AG08395 (cell line): ENCODE measurements at places on chromosomes 11 and 22.
A peak's percentile ranks its signal among the peaks of the same experiment; 100 is the strongest.

DNA sequence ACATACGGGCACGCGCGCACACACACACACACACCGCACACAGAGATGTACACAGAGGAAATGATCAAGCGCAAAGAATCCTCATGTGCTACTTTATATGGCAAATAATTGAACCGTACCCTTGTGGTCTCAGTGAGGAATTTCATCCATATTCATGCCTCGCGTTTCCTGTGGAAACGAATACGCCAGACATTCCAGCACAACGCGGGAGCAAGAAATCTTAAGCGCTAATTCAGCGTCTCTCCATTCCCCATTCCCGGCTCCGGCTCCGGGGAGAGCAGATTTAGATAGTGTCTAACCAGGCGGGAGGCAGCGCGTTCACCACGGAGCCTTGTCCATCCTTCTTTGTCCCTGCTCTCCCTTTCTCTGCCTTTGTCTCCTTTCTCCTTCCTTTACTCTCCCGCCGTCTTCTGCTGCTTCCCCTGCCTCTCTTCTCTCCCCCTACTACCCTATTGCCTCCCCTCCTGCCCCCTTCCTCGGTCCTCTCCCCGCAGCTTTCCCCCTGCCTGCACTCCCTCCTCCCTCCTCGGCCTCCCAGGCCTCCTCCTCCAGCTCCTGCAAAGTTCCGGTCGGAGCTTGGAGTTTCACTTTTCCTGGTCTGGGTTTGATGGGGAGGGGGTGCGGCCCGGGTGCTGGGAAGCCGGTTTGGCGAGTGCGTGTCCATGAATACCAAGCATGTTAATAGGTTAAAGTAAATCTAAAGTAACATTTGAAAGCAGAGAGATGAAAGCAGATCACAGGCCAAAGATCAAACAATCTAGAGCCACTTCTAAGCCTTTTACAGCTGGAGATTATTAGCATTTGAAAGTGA, 579.3 kb downstream of the BUD13 start:
- peak; percentile 36 for DNase-seq

- DNase-seq = no peak
Measured at GRCh38 chr22:36862251-36863242, 1.7 kb downstream of the NCF4 start.

DNA sequence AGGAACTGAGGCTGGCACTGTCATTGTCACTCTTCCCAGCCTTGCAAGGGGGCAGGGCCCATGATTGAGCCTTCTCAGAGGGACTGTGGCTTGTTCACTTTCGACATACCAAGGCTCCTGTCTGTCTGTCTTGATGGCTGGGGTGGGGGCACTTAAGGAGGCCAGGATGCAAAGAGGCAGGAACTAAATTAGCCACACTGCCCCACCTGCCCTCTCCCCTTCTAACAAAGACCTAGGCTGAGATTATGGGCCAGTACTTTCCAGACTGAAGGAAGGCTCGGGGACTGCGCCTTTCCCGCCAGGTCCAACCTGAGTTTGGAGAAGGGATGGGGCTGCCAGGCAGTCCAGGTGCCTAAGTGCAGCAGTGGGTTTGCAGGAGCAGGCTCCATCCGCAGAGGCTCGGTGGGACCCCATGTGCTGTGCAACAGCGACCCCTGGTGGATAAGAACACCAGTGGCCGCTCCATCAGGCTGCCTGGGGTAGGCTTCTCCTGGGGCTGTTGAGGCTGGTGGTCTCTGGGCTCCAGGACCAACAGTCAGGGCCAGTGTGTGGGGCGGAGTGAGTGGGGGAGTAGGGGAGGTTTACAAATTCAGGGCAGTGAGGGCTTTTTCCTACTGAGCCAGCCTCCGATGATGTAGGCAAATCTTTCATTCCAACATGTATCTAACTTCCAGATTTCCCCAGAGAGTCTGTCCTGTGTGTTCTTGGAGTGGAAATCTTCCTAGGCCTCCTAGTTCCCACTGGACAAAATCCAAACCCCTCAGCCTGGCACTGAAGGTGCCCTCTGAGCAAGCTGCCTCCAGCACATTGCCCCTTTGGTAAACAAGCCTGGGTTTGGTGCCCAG, 93.9 kb downstream of the INSC start:
- DNase-seq = peak; percentile 84

GRCh38 chr11:32266601-32267000, 168.7 kb downstream of the WT1 start:
- no peak for DNase-seq
